ENCODE measurements at places on chromosomes 12 and 14. TPM values are rescaled to one million over a fixed set of nuclear protein-coding genes. Genes with fewer than 3 reads are reported as not detected.

The HEBP1 gene
- total RNA-seq, result 146 TPM

- H3K27ac ChIP-seq, result no peak overlapping the region
- peaks cover 12% of the 10 kb centered on the region for H3K36me3 ChIP-seq
- peaks cover 33% of the 10 kb centered on the region for H3K4me1 ChIP-seq
- DNase-seq, result no peak
- H3K4me3 ChIP-seq, result peak overlapping the region; percentile 90
Measured at GRCh38 chr12:122081083-122081696, 2.6 kb downstream of the MLXIP start.

GRCh38 chr12:58757422-58757821 lies 162.9 kb downstream of the LRIG3 start:
- no peak for DNase-seq
- H3K4me1 ChIP-seq, result peaks cover 6% of the 10 kb centered on the region
- H3K27me3 ChIP-seq, result no peaks in the 10 kb centered on the region
- H3K4me3 ChIP-seq, result no peak overlapping the region
- no peak overlapping the region for H3K27ac ChIP-seq

DNA sequence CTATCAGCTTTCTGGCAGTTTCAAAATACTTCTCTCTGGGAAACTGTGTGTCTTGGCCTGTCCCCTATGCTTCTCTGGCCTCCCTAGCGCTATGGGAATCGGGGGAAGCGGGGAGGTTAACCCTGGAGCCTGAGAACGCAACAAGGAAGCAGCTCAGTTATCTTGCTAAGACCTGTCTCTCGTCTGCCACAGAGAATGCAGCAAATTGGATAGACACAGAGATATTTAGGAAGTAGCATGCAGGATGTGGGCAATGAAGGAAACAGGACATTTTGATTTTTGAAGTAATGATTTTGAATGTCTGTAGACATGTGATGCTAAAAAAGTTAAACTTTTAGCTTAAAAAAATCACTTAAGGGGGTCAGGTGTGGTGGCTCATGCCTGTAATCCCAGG lies 6.6 kb upstream of the CALCOCO1 start:
- no peak overlapping the region for H3K27ac ChIP-seq
- DNase-seq, result no peak
- H3K4me3 ChIP-seq, result no peak overlapping the region

- no peaks in the 10 kb centered on the region for H3K4me1 ChIP-seq
- H3K27ac ChIP-seq, result no peak overlapping the region
- DNase-seq, result no peak
- H3K36me3 ChIP-seq, result no peaks in the 10 kb centered on the region
Measured at GRCh38 chr12:70831543-70831942, 89.0 kb downstream of the PTPRR start.

DNA sequence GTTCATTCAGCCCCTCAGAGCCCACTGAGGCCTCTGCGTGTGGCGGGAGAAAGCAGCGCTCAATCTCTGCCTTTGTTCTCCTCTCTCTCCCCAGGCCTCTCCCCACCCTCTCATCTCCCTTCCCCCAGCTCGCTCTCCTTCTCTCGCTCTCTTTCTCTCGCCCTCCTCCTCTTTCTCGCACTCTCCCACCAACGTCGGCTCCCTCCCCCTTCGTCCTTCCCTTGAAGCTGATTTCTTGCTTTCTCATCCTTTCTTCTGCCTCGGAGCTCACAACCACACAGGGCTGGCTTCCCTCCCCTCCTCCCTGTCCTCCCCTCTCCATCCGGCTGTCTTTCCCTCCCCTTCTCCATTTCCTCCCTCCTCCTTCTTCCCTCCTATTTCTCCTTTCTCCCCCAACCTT lies 96.4 kb downstream of the LRRC74A start:
- H3K27me3 ChIP-seq, result no peaks in the 10 kb centered on the region
- peaks cover 90% of the 10 kb centered on the region for H3K4me1 ChIP-seq
- H3K27ac ChIP-seq, result peak overlapping the region; percentile 69
- no peak for DNase-seq
- no peaks in the 10 kb centered on the region for H3K36me3 ChIP-seq

The HCAR1 gene
- 7.4 TPM for total RNA-seq

The KLHL33 gene
- not detected for total RNA-seq

The GUCY2C gene
- total RNA-seq, result 2.1 TPM

DNA sequence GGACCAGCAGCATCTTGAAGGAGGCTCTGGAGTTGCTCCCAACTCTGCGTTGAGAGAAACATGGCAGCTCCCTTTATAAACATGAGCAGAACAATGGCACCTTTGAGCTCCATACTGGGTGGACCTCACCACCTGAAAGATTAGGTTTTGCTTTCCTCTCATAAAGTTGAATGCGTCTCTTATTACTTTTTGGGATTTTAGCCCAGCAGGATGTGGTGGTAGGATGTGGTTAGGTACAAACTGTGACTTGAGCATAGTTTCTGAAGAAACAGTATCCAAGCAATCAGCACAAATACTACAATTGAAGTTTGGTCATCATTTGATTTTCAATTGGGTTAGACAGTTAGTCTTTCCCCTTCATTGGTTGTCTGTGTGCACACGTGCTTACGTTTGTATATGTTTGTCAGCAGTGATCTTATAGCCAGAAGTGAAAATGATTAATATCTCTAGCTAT lies at the start of gene PRR4:
TSS of gene PRR4 (minus strand) at position 51 of the 454 bp plus-strand sequence. CDS start at position 13, 38 bp downstream.
- no peak within 1 kb of the TSS for H3K4me3 ChIP-seq
- peaks cover 48% of the 10 kb centered on the region for H3K36me3 ChIP-seq
- H3K27ac ChIP-seq, result no peak within 1 kb of the TSS
- H3K4me1 ChIP-seq, result no peaks in the 10 kb centered on the region

The CAPZA3 gene
- not detected for total RNA-seq

The TAS2R30 gene
- total RNA-seq, result 2.3 TPM

- H3K4me1 ChIP-seq, result no peaks in the 10 kb centered on the region
- H3K27me3 ChIP-seq, result peaks cover 82% of the 10 kb centered on the region
- no peak for DNase-seq
- no peaks in the 10 kb centered on the region for H3K36me3 ChIP-seq
- H3K4me3 ChIP-seq, result no peak overlapping the region
- no peak overlapping the region for H3K27ac ChIP-seq
Measured at GRCh38 chr12:2753536-2753935, 41.2 kb upstream of the FKBP4 start.

DNA sequence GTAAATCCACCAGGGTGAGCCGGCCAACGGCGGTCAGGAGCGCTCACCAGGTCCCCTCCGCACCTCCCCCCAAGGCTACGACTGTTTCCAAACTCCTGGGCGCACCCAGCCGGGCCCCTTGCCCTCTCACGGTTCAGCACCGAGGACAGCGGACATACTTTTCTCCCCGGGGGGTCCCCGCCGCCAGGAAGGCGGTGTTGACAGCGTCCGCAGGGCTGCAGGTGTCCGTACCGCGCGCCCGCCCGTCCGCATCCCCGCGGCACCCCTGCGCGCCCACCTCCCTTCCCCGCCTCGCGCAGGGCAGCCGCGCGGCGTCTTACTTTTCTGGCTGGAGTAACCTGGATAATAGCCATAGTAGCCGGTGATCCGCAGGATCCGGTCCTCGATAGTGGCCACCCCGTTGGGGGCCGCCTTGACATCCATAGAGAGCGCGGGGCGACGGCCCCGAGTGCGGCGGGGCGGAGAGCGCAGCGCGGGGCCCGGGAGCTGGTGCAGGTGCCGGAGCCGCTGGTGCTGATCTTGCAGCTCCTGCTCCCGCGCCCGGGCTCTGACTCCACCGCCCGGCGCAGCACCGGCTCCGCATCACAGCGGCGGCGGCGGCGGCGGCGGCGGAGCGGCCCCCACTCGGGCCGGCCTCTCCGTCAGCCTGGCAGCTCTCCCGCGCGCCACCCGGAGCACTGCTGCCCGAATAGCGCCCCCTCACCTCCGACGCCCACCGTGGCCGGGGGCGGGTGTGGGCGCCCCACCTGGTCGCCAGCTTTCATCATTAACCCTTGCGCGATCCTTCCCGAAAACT lies at the start of gene SLC35F4:
TSS of gene SLC35F4 (minus strand) at position 690 of the 796 bp plus-strand sequence.
- peaks cover 65% of the 10 kb centered on the region for H3K27me3 ChIP-seq
- H3K4me3 ChIP-seq, result peak within 1 kb of the TSS; percentile 72
- no peak within 1 kb of the TSS for H3K27ac ChIP-seq
- no peaks in the 10 kb centered on the region for H3K4me1 ChIP-seq
- no peaks in the 10 kb centered on the region for H3K36me3 ChIP-seq
- DNase-seq, result peak; percentile 79

DNA sequence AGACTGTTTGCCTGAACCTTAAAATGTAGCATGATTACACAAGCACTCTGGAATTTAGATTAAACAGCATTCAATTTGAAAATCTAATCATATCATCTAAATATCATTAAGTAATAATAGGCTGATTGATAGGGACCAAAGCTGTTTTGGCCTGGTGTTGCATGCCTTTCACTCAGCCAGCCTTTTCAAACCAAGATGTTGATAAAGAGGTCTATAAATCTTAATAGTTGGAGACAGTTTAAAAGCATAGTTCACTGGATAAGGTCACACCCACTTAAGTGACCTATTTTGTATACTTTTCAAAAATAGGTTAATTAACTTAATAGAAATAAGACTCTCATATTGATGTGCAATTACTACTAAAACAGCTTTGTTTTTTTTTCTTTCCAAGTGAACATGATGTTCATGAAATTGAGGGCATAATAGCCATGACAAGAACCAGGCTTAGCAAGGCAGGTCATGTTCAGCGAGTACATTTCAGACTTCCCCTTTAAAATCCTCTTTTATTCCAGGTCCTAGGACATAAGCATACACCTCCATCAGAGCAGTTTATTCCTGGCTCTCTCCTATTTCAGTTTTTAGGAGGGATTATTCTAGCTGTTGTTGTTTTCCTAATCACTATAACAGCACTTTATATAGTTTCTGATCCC lies 349.0 kb downstream of the RAD51B start:
- no peaks in the 10 kb centered on the region for H3K27me3 ChIP-seq
- H3K4me1 ChIP-seq, result peaks cover 60% of the 10 kb centered on the region
- no peak for DNase-seq
- peak overlapping the region; percentile 14 for H3K4me3 ChIP-seq
- peak overlapping the region; percentile 71 for H3K27ac ChIP-seq
- H3K36me3 ChIP-seq, result peaks cover 12% of the 10 kb centered on the region

The GOLGA5 gene
- total RNA-seq, result 38.1 TPM

DNA sequence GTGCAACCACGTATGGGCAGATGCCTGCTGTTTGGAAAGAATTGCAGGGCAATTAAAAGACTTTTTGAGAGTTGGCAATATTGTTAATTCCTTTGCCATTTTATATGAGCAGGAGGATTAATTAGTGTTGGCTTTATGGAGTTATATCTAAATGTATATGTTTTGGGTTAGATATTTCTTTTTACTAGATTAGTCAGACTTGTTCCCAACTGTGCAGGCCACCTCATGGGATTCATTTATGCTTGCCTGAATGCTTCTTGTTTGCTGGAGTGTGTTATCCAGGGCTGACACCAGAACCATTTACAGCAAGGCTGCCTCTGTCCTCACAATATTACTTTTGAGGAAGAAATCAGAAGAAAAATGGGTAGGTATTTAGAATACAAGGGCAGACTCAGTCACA lies 192.5 kb downstream of the KTN1 start:
- H3K4me3 ChIP-seq, result no peak overlapping the region
- no peaks in the 10 kb centered on the region for H3K27me3 ChIP-seq
- no peak for DNase-seq
- H3K36me3 ChIP-seq, result no peaks in the 10 kb centered on the region
- no peak overlapping the region for H3K27ac ChIP-seq

DNA sequence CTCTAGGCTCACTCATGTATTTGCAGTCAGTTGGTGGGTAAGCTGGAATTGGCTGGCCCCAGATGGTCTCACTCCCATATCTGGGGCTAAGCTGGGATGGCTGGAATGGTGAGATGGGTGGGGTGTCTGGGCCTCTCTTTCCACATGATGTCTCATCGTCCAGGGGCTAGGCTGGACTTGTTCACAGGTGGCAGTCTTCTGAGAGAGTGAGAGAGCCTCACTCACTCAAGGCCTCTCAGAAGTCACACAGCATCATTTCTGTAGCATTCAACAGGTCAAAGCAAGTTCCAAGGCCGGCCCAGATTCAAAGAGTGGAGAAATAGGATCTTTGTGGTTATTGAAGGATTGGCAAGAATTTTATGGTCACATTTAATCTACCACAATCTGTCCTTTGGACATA lies 102.7 kb downstream of the UNC79 start:
- H3K27ac ChIP-seq, result no peak overlapping the region
- H3K4me1 ChIP-seq, result no peaks in the 10 kb centered on the region
- no peak overlapping the region for H3K4me3 ChIP-seq
- H3K36me3 ChIP-seq, result peaks cover 3% of the 10 kb centered on the region
- H3K27me3 ChIP-seq, result peaks cover 12% of the 10 kb centered on the region

The OAS3 gene
- total RNA-seq, result 13.0 TPM

The DAO gene
- not detected for total RNA-seq

DNA sequence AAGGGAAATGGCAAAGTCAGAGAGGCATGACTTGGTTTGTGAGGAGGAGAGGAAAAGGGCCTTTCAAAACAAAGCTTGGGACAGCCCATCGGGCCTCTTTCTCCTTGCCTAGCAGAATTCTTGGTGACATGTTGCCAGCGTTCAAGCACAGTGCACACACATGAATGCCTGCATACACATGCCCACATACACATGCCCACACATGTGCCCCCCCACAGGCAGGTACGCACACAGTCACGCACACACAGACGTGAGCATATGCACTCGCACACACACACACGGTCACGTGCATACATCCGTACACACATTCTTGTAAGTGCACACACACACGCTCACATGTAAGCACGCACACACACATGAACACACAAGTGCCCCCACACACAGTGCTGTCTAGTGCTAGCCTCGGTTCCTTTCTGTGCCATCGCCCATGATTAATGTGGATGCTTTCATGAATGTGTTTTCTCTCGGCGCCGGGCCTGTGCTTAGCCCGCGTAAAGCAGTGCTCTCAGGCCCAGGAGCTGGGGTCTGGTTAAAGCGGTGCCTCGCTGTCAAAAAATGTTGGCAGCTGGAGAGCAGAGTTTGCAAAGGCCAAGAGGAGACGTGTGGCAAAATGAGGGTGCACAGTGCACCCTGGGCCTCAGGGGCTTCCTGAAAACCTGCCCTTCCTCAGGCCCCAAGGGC lies 328.8 kb upstream of the DIO3 start:
- DNase-seq, result peak; percentile 58
- H3K27me3 ChIP-seq, result no peaks in the 10 kb centered on the region
- H3K36me3 ChIP-seq, result no peaks in the 10 kb centered on the region
- H3K4me3 ChIP-seq, result no peak overlapping the region

- H3K4me1 ChIP-seq, result no peaks in the 10 kb centered on the region
- H3K4me3 ChIP-seq, result no peak overlapping the region
- no peaks in the 10 kb centered on the region for H3K36me3 ChIP-seq
- no peak overlapping the region for H3K27ac ChIP-seq
- no peak for DNase-seq
Measured at GRCh38 chr12:126286203-126286602, 1221.0 kb downstream of the AACS start.

GRCh38 chr14:59532419-59532818 lies 44.2 kb downstream of the CCDC175 start:
- H3K4me3 ChIP-seq, result no peak overlapping the region
- no peak overlapping the region for H3K27ac ChIP-seq
- no peak for DNase-seq
- H3K4me1 ChIP-seq, result peaks cover 5% of the 10 kb centered on the region

DNA sequence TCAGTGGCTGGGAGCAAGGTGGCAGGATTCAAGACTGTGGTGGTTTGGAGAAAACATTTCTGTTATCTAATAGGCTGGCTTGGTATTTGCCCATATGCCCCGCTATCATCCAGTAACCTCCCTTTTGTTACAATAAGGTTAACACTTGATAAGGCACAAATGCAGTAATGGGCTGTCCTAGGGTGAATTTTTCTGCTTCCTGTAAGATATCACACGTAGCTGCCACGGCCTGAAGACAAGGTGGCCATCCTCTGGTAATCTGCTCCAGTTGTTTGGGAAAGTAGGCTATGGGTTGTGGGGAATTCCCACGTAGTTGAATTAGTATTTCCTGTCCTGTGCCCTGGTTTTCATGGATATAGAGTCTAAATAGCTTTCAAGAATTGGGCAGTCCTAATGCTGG lies 23.1 kb downstream of the ANG start:
- peaks cover 3% of the 10 kb centered on the region for H3K27me3 ChIP-seq
- DNase-seq, result no peak
- H3K36me3 ChIP-seq, result peaks cover 6% of the 10 kb centered on the region
- H3K27ac ChIP-seq, result no peak overlapping the region
- H3K4me1 ChIP-seq, result peaks cover 8% of the 10 kb centered on the region

Measured in type B pancreatic cell (in vitro differentiated cells).